Activated CD4-positive, alpha-beta T cell treated with anti-CD3 and anti-CD28 coated beads, Interleukin-2, amount 10 ng/mL, durations not matched to agents 24 days and 14 days (primary cell): ENCODE measurements at places on chromosomes 12 and 14.
A peak's percentile ranks its signal among the peaks of the same experiment; 100 is the strongest.

DNA sequence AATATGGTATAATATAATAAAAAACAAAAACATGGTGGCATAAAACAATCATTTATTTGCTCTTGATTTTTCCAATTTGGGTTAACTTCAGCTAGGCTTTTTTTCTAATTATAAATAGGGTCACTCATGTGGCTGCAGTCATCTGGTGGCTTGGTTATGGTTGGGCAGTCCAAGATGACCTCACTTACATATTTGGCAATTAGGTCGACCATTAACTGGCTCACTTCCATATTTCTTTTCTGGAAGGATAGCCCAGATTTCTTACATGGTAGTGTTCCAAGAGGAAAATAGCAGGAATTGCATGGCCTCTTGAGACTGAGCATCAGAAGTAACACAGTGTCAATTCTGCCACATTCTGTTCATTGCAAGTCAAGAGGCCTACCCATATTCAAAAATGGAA, 153.4 kb downstream of the FUT8 start:
- no peak for DNase-seq

GRCh38 chr14:80636071-80636470, 305.5 kb downstream of the CEP128 start:
- DNase-seq = no peak

GRCh38 chr12:108332791-108333382, 6.2 kb downstream of the CMKLR1 start:
- DNase-seq = no peak

GRCh38 chr12:105600911-105601545, 270.5 kb downstream of the C12orf75 start:
- no peak for DNase-seq

GRCh38 chr12:78865516-78865915, 942 bp downstream of the SYT1 start:
- no peak for DNase-seq

DNA sequence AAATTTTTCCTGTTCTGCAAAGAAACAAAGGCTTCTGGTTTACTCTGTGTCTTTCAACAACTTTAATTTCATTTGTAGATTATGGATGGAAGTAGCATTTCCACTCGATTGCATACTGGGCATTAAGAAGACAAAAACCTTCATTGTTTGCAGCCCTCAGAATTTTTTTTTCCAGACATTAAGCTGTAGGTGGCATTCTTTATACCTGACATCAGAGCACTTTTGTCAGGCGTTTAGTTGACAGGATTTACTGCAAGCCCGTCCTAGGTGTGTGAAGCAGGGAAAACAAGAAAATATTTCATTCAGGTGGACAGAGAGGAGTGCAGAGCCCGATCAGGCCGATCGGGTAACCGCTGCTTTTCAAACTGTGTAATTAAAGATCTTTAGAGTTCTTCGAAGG, 107.5 kb downstream of the TMEM260 start:
- no peak for DNase-seq

GRCh38 chr14:94485944-94486841, 10.2 kb upstream of the SERPINA9 start:
- peak; percentile 85 for DNase-seq

- peak; percentile 60 for DNase-seq
These were observed 266.4 kb upstream of the USP15 start for GRCh38 chr12:61993734-61994345.

- no peak for DNase-seq
These were observed 139.6 kb downstream of the DYRK2 start for GRCh38 chr12:67788118-67788517.

- DNase-seq = no peak
These were observed 4.6 kb downstream of the PKP2 start for GRCh38 chr12:32891956-32892355.

DNA sequence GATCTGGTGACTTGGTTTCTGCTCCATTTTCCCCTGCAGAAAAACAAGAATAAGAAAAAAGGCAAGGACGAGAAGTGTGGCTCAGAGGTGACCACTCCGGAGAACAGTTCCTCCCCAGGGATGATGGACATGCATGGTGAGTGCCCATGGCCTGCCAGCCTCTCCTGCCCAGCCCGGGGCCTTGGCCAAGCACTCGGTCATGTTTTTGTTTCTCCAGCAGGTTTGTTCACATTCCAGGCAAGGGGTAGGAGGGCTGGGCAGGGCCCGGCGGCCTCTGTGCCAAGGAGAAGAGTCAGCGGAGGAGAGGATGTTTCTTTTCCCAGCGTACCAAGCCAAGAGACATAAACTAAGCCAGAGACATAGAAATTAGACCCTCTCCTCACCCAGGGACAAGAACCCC, 13.6 kb downstream of the BCL7A start:
- no peak for DNase-seq

DNA sequence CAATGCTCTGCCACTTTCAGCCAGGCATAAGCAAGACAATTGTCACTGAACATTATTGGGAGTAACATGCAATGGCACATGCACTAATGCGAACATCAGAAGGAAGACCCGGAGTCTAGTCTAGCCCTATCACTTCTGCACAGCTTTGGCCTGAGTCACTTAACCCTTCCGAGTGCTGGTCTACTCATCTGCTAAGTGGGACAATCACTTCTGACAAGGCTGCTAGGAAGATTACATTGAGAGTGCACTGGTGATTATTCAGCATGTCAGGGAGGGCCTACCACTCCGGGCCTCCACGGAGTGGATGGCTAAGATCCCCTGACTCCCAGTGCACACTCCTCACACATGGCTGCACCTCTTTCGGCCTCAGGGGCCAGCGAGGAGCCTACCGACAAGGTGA, 240.9 kb downstream of the DPF3 start:
- DNase-seq = no peak

- DNase-seq = no peak
These were observed 90.9 kb upstream of the MANSC4 start for GRCh38 chr12:27870939-27871338.

- DNase-seq = no peak
These were observed 17.9 kb downstream of the ZDHHC22 start for GRCh38 chr14:77123381-77124325.

GRCh38 chr14:56731187-56731586, 79.1 kb downstream of the OTX2 start:
- DNase-seq = no peak

GRCh38 chr14:102903889-102904512, 18.5 kb upstream of the AMN start:
- no peak for DNase-seq

DNA sequence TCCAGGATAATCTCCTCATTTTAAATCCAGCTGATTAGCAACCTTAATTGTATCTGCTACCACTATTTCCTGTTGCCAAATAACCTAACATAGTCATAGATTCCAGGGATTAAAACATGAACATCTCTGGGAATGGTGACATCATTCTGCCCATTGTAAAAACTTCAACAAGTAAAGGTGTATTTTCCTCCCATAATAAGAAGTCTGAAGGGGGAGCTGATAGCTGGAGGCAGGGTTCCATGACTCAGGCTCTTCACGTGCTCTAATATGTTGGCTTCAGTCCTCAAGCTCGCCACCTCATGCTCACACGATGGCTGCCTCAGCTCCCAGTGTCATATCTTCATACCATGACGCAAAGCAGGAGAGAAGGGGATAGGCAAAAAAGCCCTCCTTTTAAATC, 172.0 kb upstream of the VASH1 start:
- no peak for DNase-seq

DNA sequence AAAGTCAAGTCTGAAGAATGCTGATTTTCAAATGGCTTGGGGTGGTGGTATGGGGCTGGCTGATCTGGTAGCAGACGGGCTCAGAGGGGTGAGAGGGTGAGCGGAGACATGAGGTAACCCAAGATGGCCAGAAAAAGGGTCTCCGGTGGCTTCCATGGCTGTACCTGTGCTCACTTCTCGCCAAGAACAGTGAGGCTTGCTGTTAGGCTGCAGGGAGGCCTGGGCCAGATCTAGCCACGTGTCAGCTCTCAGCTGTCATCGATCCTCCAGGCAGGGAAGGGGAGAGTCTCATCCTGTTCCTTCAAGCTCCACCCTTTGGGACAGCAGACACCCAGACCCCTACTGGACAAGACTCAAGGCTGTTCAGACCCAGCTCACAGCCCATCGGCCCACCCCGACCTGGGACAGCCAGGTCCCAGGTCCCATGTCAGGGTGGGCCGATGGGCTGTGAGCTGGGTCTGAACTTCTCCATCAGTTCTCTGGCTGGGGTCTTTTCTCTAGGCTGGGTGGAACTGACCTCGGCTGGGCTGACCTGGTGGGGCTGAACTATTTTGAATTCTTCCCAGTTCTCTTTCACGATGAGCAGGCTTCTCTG, 9.0 kb downstream of the LRTM2 start:
- DNase-seq = no peak

DNA sequence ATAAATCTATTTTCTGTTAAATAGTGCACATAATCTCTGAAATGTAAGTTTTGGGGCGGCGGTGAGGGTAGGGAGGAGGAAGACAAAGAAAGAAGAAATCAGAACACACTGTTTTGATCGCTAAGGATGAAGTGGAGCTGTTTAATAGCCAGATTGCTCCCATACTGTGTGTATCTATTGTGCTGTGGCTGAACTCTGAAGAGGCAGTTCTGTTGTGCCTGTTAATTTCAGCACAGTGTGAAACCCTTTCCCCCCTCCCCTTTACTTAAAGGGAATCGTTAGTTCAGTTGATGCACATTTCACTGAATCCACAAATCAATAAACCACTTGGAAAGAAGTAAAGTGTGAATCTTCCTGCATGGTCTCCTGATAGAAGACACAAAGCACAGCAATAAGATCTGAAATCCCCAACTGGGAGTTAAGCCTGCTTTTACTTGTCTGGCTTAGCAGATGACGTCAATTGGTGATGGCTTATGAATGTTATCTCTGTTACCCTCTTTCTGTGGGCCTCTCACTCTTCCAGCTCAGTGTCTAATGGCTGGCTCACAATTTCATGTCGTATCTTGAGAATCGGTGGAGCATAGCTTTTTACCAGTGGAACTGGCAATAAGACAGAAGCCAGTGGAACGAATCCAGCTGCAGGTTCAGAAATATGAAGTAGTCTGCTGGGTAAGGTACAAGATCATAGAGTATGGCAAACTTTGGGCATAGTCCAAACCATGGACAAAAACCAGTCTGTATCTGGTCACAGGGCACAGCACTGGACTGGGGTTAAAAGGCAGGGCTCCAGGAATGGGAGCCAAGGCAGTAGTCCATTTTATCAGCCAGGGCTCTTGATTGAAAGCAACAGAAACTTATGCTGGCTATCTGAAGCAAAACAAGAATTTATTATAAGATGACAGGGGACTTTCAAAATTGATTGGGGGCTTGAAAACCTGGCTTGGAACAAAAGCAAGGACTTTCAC, 413.5 kb upstream of the SEL1L start:
- no peak for DNase-seq

GRCh38 chr12:9039397-9039977, 50.1 kb downstream of the KLRG1 start:
- peak; percentile 76 for DNase-seq

DNA sequence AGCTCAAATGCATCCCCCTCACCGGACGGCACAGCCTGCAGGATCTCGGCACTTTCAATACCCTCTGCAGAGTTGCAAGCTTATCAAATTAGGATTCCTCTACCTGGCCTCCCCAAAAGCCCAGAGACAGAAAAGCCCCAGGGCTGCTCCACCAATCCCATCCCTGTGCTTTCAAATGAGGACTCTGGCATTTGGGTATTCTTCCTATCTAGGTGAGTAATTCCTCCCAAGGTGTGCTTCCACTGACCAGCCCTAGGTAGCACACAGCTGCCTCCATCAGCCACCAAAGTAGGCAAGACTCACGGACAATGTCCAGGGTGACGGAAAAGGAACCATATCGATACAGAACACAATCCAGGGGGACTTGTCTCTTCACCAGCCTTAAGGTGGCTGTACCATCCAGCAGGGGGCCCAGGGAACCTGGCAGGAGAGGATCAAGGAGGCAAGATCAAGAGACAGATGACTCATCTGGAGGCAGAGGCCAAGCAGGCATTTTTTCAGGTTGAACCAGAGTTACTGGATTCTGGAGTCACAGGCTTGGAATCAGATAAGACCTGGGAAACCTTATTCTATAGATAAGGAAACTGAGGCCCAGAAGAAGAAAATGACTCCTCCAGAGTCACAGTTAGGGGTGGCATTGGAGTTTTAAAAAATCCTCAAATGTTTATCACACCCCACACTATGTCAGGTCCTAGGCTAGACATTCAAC, 9.9 kb downstream of the PMEL start:
- DNase-seq = peak; percentile 81

DNA sequence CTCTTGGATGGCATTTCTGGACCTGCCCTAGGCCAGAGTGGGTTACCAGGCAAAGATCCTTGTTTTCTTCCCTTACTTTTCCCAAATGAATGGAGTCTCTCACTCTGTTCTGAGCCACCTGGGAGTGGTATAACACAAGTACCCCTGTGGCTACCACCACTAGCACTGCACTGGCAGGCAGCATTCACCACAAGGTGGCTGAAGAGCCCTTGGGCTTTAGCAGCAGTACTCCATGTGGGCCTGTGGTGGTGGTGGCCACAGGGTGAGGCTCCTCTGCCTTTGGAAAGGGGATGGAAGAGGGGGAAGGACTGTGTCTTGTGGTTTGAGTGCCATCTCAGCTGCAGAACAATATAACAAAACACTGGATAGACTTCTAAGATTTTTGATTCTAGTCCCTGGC, 38.1 kb upstream of the LMNTD1 start:
- DNase-seq = no peak

GRCh38 chr14:52351233-52352060, 37.3 kb downstream of the PTGER2 start:
- peak; percentile 82 for DNase-seq

DNA sequence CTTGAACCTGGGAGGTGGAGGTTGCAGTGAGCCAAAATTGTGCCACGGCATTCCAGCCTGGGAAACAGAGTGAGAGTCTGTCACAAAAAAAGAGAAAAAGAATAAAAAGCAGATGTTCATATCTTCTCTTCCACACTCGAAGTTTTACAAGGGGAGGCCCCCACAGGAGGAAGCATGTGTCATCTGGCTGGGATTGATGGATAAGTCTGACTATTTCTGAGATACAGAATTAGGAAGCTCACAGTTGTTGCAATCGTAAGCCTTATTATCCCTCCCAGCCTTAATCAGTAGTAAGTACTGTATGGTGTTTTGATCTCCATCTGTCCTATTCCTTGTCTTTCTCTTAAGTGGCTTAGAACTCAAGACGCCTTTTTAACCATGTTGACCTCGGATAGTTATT, 31.9 kb upstream of the RASSF8 start:
- DNase-seq = no peak

DNA sequence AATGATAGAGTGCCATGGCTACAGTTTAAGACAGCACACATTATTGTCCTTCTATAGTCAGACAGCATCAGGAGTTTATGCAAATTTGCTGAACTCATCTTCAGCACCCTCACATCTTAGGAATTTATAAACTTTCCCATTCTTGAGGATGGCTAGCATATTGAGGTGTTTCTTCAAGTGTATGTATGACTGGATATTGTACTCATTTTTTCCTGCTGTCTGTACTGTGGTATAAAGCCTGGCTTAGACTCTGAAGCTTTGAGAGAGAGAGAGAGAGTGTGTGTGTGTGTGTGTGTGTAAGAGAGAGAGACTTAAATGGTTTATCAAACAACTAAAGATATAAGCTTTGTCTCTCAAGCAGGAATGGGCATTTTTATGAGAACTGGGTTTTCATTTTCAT, 161.6 kb downstream of the PIK3C2G start:
- DNase-seq = no peak
